ENCODE measurements at places on chromosomes 5 and 9.

DNA sequence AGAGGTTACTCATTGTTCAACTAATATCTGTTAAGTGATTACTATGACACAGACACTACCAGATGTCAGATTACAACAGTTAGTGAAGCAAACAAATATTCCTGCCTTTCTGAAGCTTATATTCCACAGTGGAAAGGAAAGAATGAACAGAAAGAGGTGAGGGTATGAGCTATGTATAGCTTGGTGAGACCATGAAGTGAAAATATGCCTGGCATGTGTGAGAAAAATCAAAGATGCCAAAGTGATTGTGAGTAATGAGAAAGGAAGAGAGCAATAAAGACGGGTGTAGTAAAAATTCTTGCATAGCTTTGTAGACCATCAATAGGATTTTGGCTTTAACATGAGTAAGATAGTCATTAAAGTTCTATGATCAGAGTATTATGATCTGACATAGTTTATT is 734.5 kb upstream of the NUDT12 start:
- no peak for DNase-seq

DNA sequence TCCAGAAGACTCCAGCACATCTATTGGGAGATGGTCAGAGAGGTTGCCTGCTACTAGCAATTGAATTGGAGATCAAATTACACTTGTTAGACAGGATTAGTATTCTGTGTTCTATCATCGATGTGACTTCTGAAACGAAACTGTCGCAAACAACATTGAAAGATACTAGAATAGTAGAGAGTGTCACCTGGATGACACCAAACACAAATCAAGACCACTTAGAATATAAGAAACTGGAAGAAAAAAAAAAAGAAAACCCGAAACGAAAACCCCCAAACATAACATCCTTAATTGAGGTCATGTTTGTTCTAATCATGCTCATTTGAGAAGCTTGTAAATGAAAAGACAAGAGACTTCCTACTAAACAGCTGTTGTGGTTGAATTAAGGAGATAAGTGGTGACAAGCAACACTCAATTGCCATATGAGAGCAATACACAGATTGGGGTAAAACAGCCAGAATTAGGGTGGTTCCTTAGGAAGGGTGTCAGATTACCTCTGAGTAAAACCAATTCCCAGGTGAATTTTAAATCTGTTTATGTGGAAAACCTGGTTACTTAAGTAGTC is 97.6 kb downstream of the BASP1 start:
- DNase-seq = no peak

DNA sequence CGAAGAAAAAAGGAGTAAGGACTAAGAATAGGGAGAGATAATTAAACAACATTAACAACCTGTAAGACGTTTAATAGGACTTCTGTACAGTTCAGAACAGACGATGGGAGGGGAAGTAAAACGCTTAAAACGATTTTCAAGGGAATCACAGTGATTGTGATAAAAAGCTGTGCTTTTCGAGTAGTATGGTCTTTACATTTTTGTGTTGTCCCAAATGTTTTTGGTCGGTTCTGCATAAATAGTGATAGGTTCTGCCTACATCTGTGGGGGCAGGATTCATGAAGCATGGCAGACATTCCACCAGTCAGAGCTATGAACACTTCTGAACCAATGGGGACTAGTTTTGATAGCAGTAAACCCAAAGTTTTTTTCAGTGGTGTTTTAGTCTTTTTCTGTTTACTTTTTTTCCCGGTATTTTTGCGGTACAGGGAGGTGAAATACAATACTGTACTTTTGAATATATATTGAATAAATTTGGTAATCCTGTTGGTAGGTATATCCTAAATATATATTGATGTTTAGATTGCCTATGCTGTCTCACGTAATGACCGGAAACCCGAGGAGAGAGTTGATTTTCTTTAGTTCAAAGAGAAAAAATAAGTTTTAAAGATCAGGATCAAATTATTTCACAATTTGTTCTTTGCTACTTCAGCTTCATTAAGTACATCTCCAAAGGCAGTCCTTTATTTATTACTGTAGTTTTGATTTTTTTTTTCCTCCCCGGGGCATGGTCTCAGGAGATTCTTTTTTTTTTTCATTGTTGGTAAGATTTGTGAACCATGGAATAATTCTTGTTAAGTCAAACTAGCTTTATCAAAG is 1.3 kb downstream of the ERBIN start:
- no peak for DNase-seq

GRCh38 chr5:68011801-68012200 is 203.8 kb upstream of the PIK3R1 start:
- DNase-seq = no peak

DNA sequence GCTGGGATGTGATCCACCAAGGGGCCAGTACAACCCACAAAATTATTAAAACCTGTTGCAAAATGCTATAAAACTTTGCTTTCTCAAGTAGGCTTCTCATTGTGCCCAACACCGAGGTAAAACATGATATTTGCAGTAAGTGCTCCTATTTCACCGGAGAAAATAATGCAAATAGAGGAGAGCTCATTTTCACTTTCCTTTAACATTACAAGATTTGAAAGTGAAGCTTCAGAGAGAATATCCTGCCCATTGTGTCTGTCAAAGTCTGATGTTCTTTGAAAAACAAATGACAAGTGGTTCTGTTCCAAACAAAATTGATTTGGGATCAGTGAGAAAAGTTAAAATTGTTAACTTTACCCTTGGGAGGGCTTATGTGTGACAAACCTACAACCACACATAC is 287.1 kb downstream of the KCNN2 start:
- no peak for DNase-seq

DNA sequence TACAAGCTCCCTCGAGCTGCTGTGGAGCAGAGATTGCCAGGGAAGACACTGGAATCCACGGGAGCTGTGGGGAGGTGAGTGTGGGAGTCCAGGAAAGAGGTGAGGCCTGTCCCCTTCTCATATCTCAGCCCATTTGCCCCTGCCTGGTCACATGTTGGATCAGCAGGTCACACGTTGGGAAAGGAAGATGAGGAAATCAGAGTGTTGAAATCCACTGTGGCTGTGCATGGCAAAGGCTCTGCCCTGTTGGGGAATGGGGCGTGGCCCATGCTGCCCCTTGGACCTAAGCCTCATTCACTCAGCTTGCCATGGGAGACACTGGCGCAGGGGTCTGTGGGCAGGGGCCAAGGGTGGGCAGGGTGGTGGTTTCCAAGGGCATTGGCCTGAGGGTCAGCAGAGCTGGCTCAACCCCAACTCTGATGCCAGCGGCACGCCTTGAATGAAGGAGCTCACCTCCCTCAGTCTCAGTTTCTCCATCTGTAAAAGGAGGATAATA is 85.4 kb upstream of the CPEB4 start:
- no peak for DNase-seq

- DNase-seq = no peak
These were observed 187.7 kb downstream of the TRIO start for GRCh38 chr5:14330729-14331385.

DNA sequence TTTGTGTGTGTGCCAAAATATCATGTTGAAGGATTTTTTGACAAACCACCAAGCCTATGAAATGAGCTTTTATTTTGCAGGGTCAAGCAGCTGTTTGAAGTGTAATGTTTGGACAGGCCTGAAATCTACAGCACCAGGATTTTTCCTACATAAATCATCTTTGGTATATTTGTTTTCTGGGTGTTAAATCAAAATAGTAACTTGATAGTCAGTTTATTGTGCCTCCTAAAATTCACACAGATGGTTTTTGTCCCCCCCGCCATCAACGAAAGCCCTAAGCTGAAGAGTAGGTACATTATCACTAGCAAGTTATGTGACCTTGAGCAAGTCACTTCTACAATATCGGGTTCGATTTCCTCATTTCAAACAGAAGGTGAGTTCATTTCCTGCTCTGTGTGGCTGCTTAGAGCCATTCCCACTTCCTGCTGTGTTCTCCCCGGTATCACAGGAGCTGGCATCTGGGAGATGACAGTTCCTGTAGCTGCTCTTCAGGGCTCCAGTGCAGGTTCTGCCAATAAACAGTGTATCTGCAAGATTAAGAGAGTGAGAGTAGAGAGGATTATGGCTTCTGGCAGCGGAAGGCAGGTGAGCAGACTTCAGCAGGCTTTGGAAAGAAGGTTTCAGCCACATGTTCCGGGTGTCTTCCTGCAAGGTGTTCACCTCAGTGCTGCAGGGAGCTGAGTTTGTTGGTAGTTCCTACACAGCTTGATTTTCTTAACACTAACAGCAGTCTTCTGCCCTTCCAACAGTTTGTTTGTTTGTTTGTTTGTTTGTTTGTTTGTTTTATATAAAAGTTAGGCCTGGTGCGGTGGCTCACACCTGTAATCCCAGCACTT is 48.4 kb upstream of the GNE start:
- no peak for DNase-seq

DNA sequence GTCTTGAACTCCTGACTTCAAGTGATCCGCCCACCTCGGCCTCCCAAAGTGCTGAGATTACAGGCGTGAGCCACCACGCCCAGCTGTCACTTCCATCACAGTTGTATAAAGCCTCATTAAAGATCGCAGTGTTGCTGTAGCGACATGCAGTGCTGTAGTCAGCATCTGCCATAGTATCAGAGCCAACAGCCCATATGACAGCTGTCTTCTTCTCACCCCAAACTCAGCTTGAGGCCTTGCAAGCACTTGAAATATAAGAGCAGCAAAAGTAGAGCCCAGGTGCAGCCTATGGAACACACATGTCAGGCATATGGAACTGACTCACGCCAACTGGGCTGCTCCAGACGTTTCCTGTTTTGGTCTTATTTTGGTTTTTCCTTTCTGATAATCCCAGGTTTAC is 167.8 kb downstream of the TRIO start:
- DNase-seq = no peak

- no peak for DNase-seq
These were observed 115.2 kb downstream of the C9orf152 start for GRCh38 chr9:110092792-110093191.

DNA sequence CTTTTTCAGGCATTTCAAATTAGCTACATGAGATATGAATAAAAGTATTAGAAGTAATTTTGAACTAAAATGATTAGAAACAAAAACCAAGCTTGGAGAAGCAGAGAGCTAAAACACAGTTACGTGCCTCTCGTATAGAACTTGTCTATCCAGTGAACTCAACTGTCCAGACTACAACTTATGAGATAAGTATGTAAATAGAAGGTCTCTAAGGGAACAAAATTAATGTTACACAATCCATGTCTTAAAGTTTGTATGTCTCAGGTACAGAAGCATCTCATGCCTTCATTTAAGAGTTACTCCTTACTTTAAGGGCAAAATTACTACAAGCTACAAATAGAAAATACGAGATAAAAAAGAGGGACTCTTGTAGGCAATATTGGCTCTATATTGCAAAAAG is 316.8 kb downstream of the CETN3 start:
- no peak for DNase-seq

DNA sequence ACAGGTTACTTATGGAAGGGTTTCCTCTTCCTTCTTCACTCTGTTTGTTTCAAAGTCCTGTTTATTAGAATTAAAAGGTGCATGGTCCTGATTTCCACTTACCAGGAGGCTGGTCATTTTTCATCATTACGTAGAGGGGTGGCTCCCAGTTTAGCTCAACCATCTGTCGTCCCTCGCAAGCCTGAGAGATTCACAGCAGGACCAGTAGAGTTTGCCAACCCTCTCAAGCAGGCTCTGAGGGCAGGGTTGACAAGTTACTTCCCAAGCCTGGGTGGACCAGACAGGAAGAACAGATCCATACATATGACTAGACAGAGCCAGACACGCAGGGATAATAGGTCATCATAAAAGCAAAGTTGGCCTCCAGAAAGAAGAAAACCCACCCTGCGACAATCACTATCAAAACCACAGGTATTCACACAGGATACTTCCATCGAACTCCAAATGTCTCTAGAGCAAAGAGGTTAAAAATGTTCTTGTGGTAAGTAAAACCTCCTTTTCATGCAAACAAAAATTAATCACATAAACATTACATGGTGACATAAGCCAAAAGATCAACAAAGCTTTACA is 151.9 kb downstream of the ELAVL2 start:
- DNase-seq = no peak

Data from cortex of kidney (tissue), 1 donor.